ENCODE measurements at places on chromosomes 11 and 22.

- peak; percentile 32 for DNase-seq
Observed at GRCh38 chr11:61776561-61777075, 15.8 kb downstream of the TMEM258 start.

DNA sequence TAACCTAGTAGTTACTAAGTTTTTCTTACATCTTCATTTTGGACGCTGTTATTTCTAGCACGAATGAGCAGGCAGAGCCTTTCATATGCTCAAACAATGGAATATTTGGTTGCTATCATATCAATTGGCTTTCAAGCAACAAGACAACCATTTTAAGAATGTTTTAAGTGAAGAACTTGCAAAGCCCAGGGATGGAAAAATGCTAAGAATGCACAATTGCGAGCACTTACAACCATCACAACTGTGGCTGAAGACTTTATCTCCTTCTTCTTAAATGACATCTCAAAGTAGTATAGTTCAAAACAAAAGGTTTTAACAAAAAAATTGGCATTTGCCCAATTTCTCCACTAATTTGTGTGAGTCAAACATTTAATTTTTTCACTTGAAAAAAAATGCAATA, 8.3 kb upstream of the MMP1 start:
- DNase-seq, result no peak

DNA sequence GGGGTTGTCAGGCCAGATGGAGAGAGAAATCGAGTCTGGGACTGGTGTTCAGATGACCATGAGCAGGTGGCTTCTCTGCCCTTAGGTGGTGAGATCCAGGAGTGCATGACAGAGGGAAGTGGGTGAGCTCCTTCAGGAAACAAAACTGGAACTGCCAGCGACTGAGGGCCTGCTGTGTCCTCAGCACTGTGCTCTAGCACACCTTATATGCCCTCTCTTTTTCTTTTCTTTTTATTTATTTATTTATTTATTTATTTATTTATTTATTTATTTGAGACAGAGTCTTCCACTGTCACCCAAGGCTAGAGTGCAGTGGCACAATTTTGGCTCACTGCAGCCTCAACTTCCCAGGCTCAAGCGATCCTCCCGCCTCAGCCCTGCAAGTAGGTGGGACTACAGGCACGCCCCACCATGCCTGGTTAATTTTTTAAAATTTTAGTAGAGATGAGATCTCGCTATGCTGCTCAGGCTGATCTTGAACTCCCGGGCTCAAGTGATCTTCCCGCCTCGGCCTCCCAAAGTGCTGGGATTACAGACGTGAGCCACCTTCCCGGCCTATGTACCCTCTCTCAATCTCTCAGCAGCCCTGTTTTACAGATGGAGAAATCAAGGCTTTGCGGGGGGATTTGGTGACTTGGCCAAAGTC, 14.8 kb upstream of the RASD2 start:
- DNase-seq, result no peak

- DNase-seq, result no peak
Observed at GRCh38 chr22:43053176-43053575, 36.0 kb downstream of the TTLL1 start.

DNA sequence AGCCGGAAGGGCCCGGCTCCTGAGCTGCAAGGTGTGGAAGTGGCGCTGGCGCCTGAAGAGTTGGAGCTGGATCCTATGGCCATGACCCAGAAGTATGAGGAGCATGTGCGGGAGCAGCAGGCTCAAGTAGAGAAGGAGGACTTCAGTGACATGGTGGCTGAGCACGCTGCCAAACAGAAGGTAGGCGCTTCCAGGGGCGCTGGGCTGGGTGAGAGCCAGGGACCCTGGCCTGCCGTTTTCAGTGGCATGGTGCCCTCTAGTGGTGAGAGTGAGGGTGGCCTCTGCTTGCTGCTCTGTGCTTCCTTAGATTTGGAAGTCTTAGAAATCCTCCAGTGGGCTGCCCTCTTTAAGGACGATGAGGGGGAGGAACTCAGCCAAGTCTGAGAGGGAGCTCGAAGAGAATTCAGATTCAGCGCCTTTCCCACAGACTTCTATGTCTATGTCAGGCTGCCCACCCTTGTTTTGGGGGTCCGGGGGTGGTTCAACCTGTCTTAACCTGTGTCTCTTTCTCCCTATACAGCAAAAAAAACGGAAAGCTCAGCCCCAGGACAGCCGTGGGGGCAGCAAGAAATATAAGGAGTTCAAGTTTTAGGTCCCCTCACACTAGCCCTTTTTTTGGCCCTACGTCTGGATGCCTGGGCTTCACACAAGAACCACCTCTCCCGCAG, 1.8 kb upstream of the PACS1 start:
- peak; percentile 78 for DNase-seq

DNA sequence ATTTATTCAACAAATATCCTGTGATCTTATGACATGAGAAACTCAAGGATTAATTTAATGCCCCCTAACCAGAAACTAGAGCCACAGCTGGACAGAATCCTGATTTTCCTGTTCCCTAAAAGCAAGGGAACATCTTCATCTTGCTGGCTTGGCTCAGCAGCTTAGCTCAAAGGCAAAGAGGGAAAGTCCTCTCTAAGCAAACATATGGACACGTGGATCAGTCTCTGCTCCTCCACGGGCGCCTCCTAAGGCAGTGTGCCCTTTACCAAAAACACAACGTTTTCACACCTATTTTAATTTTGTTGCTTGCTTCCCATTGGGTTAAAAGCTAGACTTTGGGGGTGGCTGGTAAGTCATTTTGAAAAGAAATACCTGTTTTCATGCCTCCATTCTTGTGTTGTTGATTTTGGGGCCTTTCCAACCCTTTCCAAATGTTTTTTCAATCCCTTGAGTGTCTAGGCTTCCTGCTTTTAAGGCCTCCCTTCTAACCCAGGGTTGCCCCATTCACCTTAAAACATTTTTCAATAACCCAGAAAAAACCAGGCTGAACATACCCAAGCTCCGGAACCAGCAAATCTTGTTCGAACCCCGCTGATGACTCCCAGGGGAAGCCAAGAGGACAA, 15.5 kb downstream of the SLC1A2 start:
- DNase-seq, result no peak

DNA sequence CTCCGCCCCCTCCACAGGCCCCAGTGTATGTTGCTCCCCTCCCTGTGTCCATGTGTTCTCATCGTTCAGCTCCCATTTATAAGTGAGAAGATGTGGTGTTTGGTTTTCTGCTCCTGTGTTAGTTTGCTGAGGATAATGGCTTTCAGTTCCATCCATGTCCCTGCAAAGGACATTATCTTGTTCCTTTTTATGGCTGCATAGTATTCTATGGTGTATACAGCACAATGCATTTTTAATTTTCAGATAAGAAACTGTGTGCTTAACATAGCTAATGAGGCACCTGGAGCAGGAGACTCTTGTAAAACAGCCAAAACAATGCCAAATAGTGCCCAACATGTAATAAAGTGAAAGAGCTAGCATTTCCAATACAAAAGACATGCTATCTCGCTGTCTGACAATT, 21.8 kb downstream of the ALG9 start:
- DNase-seq, result no peak

- DNase-seq, result no peak
Observed at GRCh38 chr11:116792144-116792868, 627 bp upstream of the APOA5 start.

GRCh38 chr22:25833091-25833490, 91.1 kb downstream of the MYO18B start:
- no peak for DNase-seq

DNA sequence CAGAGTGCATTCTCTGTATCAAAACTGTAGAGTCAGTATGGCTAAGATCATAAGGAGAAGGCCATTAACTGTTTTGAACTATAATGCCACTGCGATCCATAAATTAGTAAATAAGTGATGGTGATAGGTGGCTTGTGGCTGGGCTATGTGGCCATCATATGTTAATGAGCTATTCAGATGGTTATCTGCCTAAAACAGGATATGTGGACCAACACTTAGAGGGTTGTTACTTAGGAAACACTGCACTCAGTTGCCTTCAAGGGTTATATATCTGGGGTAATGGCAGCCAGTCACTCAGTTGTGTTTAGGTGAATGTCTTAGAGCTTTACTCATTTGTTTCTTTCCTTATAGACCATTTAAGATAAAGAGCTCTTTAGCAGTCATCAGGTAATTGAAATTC, 66.0 kb downstream of the PPP2R1B start:
- no peak for DNase-seq

- peak; percentile 94 for DNase-seq
Observed at GRCh38 chr11:103091801-103092524, at the start of gene DCUN1D5. Gene DCUN1D5, minus strand, starts transcription at chr11:103092160. Its CDS starts 288 bp downstream, at chr11:103091872.

GRCh38 chr22:49301398-49302149, 526.1 kb downstream of the BRD1 start:
- DNase-seq, result no peak

DNA sequence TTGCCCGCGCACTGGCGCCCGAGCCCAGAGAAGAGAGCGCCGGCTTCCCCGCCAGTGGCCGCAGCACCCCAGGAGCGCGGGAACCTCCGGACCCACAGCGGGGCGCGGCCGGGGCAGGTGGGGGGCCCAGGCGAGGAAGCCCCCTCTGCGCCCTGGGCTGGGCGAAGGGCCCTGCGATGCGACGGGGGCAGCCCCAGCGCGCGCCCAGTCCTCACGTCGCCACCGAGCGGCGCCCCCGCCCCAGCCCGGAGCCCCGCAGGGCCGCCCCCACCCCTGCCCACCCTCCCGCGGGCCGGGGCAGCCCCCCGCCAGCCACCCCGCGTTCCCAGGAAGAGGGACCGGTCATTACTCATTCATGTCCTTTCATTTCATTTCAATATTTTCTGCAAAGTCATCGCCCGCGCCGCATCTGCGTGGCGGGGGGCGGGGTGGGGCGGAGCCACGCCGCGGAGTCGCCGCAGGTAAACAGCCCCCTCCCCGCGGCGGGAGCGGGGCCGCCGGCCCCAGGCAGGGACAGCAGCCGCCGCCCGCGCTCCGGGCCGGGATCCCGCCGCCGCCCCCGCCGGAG, 673 bp upstream of the PANX2 start:
- peak; percentile 23 for DNase-seq

DNA sequence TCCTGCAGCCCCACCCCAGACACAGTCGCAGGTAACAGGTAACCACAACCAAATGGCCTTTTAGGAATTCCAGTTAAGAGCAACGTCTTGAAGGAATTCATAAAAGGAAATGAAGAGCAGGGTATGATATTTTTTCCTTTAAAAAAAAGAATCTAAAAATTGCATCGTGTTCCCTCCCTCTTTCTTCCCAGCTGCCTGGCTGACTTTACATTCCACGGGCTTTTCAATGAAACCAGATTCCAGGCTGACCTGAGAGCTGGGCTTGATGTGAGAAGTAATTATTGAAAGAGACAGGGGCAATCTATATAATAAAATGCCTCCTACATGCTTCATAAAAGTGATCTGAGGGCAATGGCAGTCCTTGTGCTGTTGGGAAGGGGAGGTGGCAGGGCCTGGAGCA, 57.3 kb upstream of the EIF3D start:
- DNase-seq, result no peak

DNA sequence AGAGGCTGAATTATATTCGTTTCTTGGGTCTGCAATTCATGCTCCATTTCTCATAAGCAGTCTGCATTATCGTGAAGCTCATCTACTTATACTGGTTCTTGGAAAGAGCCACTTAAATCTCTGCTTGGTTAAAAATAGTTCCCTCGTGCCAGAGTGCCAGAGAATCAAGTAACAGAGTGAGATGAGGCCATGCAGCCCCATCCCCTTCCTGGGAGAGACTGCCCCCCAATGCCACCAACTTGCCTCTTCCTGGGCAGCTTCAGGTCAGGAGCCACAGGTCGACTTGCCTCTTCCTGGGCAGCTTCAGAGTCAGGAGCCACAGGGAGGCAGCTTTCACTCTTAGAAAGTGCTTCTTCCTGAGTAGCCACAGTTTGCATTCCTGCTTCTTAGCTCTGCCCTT, 223.9 kb upstream of the ZBED5 start:
- DNase-seq, result no peak

- no peak for DNase-seq
Observed at GRCh38 chr11:70067036-70067435, 11.1 kb upstream of the ANO1 start.

- no peak for DNase-seq
Observed at GRCh38 chr11:75133976-75134375, 16.9 kb upstream of the SLCO2B1 start.

GRCh38 chr11:130623670-130624668, 175.5 kb downstream of the ADAMTS15 start:
- DNase-seq, result no peak

GRCh38 chr11:70106757-70107156, 28.6 kb downstream of the ANO1 start:
- no peak for DNase-seq

DNA sequence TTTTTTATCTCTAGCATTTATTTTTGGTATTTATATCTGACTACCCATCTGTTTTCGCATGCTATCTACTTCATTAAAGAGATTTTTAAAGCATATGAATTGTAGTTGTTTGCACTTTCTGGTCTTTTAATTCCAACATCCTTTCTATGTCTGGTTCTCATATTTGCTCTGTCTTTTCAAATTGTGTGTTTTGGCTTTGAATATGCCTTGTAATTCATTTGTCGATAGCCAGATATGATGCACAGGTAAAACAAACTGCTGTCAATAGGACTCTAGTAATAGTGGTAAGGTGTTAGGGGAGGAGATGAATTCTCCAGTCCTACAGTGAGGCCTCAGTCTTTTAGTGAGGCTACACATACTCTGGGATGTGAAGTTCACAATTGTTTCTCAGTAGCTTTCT, 530.8 kb upstream of the CCDC179 start:
- DNase-seq, result no peak

DNA sequence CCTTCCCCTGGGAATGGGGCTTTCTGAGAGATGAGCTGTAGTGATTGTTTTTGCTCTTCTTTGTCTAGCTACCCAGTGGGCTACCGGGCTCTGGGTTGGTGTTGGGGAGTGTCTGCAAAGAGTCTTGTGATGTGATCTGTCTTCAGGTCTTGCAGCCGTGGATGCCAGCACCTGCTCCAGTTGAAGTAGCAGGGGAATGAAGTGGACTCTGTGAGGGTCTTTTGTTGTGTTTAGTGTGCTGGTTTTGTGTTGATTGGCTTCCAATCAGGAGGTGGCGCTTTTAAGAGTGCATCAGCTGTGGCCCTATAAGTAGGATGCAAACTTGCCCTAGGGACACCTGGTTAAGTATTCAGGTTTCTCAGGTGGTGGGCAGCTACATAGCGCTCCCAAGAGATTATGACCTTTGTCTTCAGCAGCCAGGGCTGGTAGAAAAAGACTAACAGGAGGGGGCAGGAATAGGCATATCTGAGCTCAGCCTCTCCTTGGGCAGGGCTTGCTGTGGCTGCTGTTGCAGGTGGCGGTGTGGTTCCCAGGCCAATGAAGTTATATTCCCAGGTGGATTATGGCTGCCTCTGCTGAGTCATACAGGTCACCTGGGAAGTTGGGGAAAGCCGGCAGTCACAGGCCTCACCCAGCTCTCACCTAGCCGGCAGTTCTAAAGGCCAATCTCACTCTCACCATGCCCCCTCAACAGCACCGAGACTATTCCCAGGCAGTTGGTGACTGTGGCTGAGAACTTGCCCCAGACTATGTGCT, 315.7 kb upstream of the C11orf87 start:
- DNase-seq, result no peak

GRCh38 chr22:29230972-29231875, 25.5 kb downstream of the EMID1 start:
- no peak for DNase-seq

DNA sequence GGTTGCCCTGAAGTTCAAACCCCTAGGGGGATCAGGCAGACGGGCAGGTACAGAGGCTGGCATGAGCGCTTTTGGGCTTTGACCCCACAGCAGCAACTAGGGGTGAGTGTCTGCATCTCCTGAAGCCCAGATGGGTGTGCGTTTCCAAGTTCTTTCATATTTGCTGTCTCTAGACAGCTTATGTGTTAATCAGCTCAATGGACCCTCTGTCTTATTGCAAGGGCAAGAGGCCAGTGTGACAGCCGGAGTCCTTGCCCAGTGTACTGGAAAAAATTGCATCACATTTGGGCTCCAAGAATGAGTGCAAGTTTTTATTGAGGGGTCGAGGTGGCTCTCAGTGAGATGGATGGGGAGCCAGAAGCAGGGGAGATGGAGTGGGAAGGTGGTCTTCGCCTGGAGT, 1863.7 kb upstream of the RAG2 start:
- no peak for DNase-seq

Data from CD4-positive, alpha-beta T cell treated with Interleukin-15 for 4 hours (primary cell).